ENCODE measurements at places on chromosomes 1 and 21.

DNA sequence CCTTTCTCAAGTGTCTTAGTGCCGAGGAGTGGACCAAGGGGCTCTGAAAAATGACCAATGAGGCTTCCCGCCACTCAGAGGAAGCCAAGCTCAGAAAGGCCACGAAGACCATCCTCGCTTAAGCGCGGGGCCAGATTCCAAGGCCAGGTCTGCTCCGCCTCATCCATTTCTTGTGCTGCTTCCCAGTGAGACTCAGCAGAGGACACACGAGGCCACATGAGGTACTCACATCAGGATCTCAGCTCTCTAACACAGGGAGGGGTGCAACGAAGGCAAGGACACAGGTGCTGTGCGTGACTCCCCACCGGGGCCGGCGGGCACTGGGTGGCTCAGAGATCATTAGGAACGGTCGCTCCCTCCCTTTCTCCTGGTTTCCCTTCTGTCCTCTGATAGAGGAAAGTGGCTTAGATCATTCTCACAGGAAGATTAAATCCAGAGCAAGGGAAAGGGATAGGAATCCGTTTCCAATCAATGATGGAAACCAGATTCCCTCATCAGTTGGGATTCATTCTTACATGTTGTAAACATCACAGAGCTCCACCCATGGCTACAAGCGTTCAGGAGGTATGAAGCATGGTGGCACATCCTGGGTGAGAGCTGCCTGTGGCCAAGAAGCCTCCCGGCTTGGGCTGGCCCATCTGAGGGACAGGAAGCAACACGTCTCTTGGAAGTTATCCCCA lies 46.7 kb downstream of the CAPZB start:
- no peak for DNase-seq

DNA sequence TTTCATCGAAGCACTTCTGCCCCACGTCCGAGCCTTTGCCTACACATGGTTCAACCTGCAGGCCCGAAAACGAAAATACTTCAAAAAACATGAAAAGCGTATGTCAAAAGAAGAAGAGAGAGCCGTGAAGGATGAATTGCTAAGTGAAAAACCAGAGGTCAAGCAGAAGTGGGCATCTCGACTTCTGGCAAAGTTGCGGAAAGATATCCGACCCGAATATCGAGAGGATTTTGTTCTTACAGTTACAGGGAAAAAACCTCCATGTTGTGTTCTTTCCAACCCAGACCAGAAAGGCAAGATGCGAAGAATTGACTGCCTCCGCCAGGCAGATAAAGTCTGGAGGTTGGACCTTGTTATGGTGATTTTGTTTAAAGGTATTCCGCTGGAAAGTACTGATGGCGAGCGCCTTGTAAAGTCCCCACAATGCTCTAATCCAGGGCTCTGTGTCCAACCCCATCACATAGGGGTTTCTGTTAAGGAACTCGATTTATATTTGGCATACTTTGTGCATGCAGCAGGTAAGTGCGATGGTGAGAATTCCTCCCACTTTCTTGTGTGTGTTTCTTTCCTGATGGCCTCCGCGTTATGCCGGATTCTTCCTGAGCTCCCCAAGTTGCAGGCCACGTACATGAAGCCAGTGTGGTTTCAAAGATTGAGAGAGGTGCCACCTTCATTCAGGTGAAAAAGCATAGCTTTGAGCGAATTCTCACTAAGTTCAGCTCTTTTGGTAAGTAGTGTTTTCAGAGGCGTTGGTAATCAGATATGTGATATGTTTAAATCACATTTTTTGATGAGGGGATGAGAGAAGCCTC lies 6.0 kb downstream of the NFIA start:
- no peak for DNase-seq

DNA sequence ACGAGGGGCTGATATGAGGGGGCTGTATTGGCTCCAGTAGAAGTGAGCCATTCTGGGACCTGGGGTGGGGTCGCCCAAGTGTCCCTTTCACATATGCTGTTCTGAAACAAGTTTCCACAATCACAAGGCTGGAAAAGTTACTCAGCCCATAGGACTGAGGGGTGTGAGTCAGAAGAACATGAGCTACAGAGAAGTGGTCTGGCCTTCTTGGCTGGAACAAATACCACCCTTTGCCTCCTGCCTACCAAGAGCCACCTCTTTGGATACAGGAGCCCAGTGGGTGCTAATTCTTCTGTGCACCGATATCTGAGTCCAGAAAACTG lies 42.4 kb downstream of the MEF2D start:
- no peak for DNase-seq

GRCh38 chr21:41521489-41522027 lies 13.6 kb upstream of the TMPRSS2 start:
- no peak for DNase-seq

DNA sequence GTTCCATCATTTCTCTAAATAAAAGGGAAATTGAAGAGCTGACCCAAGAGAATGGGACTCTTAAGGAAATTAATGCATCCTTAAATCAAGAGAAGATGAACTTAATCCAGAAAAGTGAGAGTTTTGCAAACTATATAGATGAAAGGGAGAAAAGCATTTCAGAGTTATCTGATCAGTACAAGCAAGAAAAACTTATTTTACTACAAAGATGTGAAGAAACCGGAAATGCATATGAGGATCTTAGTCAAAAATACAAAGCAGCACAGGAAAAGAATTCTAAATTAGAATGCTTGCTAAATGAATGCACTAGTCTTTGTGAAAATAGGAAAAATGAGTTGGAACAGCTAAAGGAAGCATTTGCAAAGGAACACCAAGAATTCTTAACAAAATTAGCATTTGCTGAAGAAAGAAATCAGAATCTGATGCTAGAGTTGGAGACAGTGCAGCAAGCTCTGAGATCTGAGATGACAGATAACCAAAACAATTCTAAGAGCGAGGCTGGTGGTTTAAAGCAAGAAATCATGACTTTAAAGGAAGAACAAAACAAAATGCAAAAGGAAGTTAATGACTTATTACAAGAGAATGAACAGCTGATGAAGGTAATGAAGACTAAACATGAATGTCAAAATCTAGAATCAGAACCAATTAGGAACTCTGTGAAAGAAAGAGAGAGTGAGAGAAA lies 38.4 kb downstream of the CENPF start:
- DNase-seq, result no peak

DNA sequence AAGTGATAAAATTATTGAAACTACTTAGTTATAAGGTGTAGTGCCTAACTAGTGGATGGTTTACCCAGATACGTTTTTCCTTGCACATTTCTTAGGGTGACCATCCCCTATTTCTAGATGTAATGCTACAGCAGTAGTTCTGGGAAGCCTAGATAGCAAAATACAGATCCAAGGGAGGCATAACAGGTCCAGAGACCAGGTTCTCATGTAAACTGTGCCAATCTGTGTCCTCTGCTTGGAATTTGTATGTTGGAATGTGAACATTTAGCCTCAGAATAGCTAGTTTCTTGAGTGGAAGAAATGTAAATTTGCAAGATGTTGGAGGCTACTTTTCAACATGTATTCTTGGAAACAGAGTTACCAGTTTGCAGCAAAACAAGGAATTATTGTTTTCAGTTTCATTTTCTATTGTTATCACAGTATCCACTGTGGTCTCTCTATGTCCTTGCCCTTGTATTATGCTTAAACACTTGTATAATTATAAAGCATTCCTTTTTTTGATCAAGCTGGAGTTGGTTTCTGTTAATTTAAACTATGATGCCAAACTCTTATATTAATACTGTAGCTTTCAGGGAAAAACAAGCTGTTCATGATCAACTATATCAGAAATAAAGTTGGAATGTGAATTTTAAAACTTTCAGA lies 102.0 kb upstream of the BRINP3 start:
- DNase-seq, result no peak

- DNase-seq, result peak; percentile 39
Measured at GRCh38 chr1:26288311-26288941, 8.5 kb downstream of the SH3BGRL3 start.

GRCh38 chr1:71068325-71069240 lies 12.3 kb downstream of the ZRANB2 start:
- no peak for DNase-seq

- no peak for DNase-seq
Measured at GRCh38 chr21:27157097-27157496, 190.2 kb upstream of the ADAMTS5 start.

DNA sequence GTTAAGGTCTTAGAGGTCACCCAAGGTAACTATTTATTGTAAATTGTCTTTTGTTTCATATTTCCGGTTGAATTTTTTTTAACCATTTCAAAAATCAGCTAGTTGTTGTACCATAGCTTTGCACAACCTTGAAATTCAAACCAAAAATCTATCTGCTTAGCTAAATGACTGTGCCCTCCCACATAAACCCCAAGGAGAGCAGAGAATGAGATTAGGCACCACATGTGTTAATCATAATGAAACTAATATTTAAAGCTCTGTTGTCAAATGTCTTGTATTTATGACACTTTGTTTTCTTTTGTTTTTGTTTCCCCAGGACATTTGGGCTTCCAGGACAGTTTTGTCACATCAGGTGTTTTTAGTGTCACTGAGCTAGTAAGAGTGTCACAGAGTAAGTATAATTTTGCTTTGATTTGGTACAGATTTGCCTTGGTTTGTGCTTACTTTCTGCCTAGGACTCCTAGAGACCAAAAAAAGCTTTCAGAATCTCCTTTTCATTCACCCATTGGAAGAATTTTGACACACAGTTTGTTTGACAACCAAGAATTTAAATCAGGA lies 249.9 kb downstream of the NFIA start:
- no peak for DNase-seq

GRCh38 chr1:47572731-47573430 lies 135.0 kb downstream of the FOXD2 start:
- no peak for DNase-seq

- peak; percentile 52 for DNase-seq
Measured at GRCh38 chr1:152185544-152186391, 26.7 kb upstream of the RPTN start.

GRCh38 chr21:45131537-45131999 lies 57.2 kb downstream of the ADARB1 start:
- no peak for DNase-seq

GRCh38 chr21:20631633-20632032 lies 366.6 kb upstream of the NCAM2 start:
- DNase-seq, result no peak

DNA sequence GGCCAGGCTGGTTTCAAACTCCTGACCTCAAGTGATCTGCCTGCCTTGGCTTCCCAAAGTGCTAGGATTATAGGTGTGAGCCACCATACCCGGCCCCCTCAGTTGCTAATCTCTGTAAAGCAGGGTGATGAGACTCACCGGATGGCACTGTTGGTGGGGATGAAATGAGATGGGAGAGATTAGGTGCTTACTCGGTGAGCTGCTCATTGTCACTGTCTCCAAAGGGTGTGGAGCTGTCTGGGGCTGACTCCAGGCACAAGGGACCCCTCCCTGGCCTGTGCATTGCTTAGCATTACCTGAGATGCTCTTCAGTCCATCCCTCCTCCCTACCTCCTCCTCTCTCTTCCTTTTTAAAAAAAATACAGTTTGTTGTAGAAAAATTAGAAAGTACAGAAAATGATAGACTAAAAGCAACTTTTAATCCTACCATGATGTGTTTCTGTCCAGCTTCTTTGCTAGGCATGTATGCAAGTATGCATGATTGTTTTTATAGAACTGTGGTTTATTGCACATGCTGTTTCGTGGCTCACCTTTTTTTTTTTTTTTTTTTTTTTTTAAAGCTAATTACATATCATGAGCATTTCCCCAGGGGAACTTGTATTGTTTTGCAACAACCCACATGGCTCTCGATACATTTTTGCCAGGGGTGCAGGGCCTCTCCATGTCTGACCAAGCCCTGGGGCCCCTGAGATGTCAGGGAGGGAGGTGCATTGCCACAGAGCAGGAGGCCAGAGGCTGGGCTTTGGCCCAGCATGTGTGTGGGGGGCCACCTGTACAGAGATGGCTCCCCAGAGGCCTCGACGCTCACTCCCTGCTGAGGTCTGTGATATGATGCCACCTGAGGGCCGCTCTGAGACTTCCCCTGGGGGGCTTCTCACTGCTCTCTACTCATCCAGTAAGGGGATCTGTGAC lies 55.4 kb downstream of the ARHGEF10L start:
- DNase-seq, result no peak

- DNase-seq, result no peak
Measured at GRCh38 chr1:66475940-66476339, 58.0 kb upstream of the SGIP1 start.
